ENCODE measurements at places on chromosomes 5 and 9.

DNA sequence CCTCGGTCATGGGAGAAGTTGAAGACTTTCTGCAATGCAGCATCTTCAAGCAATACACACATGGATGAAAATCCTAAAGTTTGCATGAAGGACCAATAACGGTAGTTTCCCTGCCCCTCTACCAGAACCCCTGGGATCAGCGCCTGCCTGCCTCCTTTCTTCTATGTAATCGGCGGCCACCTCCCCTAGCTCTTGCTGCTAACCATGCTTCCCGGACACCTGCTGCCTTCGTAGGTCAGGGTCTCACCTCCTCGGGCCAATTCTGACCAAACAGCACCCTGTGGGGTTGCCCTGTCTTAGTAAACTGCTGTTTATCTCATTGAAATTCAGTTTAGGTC lies 388 bp upstream of the MED10 start:
- DNase-seq: no peak

GRCh38 chr5:143208781-143209510 lies 194.5 kb downstream of the NR3C1 start:
- DNase-seq: no peak

- DNase-seq: no peak
Observed at GRCh38 chr5:8861764-8862163, 684.1 kb downstream of the SEMA5A start.

DNA sequence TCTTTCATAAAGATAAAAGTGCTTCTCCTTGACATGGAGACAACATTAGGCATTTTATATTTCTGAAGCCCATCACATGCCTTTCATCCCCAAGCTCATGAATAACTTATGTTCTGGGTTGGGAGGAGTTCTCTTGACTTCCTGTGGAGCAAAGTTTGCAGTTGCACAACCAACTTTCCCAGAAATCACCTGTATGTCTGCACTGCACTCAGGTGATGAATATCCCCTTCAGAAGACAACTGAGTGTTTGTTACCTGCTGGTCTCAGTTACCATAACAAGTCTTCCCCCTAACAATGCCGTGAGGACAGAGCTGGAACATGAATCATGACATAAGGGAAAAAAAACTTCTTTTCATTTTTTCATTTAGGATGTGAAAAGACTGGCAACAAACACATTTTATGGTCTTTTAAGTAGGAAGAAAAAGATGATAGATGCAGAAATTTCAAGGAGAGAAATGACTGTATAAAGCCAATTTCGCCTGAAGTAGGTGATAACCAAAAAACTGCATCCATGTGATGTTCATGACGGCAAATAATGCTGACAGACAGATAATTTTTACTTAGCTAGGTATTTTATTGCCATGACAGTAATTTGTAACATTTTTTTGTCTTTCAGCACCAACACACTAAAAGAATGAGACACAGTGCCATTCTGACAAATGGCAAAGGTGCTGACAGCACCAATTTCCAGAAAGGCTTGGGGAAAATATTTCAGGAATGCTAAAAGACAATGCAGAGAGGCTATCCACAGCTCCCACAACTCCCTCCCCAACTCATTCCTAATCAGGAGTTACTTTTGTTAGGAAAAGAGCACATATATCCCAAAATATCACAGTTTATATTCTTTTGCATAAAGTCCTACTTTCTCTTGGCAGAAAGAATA lies 656.3 kb downstream of the PRELID2 start:
- no peak for DNase-seq

DNA sequence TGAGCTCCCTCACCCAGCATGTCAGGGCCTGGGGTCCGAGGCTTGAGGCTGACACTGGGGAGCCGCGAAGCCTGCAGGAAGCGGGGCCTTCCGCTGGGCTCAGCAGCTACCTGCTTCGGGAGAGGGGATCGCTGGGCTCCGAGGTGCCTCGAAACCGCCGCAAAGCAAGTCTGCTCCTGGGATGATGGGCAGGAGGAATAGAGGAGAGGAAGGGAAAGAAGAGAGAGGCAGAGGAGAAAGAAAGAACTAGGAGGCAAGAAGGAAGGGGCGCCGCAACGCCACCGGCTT lies 1.5 kb upstream of the PRDM12 start:
- no peak for DNase-seq
